ENCODE measurements at places on chromosomes 5 and 9.
A peak's percentile ranks its signal among the peaks of the same experiment; 100 is the strongest.

DNA sequence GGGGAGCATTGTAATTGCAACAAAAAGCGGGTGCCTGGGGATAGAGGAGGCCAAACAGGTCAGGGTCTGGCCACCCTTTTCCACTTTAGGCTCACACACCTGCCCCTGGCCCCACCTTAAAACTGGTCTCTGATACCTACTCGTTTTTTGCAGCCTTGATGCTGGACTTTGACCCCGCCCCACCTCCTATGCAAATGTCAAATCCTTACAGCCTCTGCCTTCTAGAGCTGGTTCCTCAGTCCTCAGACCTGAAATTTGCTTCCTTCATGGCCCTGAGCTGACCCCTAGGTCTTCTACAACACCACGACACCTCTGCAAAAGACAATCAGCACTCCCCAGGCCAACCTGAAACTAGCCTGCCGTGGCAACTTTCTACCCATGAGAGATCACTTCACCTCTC lies 37.7 kb downstream of the SMIM23 start:
- DNase-seq = no peak

DNA sequence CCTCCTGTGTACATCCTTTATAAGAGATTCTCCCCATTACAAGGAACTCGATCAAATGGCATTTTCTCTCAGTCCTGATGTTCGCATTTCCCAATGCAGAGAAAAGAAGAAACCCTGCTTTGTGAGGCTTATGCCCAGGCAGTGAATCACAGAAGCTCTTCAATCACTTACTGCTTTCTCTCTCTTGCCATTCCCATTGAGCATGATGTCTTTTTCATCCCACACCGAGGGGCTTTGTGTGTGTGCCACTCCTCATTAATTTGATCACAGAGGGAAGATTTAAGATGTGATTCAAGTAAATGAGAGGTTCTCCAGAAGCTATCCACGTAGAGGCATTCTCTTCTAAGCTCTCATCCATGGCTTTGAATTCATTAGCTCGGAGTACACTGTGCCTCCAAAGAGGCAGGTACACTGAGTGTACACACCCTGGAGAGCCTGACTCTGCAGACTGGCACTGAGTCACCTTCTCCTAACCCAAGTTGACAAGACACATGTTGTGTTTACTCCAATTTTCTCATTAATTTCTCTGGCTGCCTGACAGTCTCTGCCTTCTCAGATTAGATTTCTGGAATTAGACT lies 45.4 kb downstream of the MFAP3 start:
- no peak for DNase-seq

DNA sequence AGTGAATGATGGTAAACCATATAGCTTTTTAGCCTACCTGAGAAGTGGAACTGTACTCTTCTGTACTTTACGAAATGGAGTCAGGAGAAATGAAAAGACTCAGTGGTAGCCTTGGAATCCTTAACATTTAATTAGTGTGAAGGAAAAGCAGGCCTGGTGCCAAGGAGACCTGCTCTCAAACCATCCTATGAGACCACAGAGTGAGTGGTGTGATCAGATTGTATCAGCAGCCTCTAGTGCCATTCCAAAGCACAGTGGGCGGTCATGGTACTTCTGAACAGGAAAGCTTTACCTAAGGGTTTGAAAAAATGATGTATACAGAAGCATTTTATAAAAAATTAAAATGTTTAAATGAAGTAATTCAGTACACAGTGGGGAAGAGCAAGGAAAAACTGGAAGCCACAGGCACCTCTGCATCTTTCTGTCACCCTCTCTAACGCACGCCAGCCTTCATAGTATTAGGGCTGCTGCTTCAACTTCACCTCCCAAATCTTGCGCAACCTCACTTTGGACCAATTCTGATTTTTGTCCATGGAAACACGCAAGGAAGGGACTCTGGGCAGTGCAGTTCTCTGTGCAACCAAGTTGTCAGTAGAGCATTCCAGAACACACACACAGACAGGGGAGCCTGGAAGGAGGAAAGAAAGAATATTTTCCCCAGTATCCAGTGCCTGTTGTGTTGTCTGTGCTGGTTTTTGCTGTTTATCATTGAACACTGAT lies 203.7 kb downstream of the SH3GL2 start:
- DNase-seq = no peak

- no peak for DNase-seq
These were observed 362.7 kb upstream of the SLC30A5 start for GRCh38 chr5:68730979-68731654.

GRCh38 chr5:171270136-171270535 lies 38.9 kb upstream of the TLX3 start:
- no peak for DNase-seq

DNA sequence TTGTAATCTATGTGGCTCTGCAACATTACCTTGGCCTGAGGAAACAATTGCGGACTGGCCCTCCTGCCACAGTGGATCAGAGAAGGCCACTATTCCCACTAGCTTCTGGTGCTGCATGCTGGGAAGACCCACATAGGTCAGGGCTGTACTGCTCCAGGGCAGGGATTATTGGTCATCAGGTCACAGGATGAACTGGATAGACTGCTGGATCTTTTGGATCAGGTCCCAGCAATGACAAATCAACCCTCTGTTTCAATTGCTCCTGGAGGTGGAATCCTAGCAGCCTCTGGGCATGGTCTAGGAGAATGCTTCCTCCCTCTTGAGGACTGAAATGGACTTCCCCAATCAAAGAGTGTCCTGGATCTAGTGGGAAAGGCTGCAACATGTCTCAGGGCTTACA lies 66.7 kb upstream of the PHF24 start:
- no peak for DNase-seq

DNA sequence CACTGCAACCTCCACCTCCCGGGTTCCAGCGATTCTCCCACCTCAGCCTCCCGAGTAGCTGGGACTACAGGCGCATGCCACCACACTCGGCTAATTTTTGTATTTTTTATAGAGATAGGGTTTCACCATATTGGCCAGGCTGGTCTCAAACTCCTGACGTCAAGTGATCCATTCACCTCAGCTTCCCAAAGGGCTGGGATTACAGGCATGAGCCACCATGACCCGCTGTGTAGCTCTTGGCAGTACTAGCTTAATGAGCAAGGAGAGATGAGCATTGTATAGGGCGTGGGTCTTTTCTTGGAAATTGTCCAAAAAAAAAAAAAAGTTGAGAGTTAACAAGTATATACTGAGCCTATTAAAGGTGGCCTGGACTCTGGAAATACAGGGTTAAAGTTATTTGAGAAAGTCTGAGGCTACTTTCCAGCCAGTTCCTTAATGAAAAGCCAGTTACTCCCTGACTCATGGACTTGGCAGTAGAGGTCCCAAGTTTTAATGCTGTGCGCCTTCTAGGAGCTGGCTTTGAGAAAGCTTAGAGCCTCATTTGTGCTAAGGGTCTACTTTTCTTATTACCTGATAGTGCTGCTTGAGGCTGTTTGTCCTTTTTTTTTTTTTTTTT lies 4.2 kb upstream of the FGF18 start:
- DNase-seq = no peak

DNA sequence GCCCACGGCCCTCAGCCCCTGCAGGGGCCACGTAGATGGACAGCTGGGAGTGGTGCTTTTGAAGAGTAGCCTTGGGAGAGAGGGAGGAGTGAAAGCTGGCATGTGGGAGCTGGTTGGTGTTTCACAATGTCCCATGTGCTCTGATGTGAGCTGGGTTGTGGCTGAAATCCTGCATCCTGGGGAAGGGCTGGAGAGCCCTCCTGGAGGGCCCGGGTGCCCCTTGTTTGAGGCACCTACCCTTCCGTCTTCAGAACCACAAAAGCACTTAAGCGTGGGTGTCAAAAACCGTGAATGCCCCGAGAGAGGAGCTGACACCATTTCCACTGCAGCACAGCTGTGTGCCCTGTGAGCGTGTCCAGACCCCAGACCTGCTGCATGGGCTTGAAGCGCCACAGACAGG lies 199.1 kb upstream of the ZNF618 start:
- no peak for DNase-seq

GRCh38 chr9:116450378-116451139 lies 236.5 kb upstream of the TRIM32 start:
- no peak for DNase-seq

DNA sequence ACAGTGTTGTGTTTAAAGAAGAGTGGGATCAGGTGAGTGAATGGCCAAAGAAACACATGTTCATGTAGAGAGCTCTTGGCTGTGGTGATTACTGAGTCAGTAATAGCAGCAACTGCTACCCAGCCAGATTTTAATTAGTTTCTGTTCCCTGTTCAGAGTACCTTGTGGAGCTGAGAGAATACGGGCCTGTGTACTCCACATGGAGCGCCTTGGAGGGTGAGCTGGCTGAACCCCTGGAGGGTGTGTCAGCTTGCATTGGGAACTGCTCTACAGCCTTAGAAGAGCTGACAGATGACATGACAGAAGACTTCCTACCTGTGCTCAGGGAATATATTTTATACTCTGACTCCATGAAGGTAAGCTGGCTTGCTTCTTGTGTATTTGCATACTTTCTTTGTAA lies 52.3 kb downstream of the SLC46A2 start:
- DNase-seq = no peak

- no peak for DNase-seq
These were observed 100.2 kb downstream of the PIP5K1B start for GRCh38 chr9:68804911-68805889.

GRCh38 chr5:173924899-173925298 lies 36.8 kb downstream of the CPEB4 start:
- no peak for DNase-seq

DNA sequence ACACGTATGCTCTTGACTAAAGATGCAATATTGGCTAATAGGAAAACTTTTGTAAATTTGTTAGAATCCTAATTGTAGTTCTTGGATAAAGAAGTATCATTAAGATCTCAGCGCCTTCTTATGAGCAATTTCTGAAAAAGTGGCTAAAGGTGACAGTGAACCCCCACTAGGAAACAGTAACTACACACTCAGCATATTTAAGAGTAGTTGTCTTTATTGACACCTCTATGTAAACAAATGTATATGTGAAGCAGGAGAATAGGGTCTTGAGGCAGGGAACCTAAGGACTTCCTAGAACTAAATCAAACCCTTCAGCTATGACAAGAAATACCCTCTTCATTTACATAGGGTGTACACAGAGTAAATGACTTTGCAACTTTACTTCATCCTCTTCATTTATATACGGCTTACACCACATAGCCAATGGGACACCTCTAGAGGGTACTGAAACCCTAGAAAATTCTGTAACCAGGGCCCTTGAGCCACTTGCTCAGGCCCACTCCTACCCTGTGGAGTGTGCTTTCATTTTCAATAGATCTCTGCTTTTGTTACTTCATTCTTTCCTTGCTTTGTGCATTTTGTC lies 2.8 kb downstream of the NIPSNAP3A start:
- DNase-seq = no peak

DNA sequence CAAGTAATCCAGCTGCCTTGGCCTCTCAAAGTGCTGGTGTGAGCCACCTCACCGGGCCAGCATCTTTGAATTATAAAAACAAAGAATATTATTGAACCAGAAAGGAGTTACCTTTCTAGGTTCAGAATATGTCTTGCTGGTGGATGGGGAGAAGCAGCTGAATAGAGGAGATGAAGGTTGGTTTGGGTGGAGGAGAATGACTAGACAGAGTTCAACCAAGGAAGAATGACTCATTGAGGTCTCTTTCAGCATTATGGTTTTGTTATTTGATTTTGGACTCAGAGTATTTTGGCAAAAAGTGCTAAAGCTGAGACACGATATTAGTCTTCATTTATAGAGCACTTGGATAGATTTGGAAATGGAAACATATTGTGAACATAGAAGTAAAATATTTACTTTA lies 75.2 kb upstream of the MPDZ start:
- no peak for DNase-seq

- no peak for DNase-seq
These were observed 275.9 kb downstream of the ACTL7B start for GRCh38 chr9:108579757-108580439.

GRCh38 chr5:15790446-15791018 lies 290.6 kb downstream of the FBXL7 start:
- no peak for DNase-seq

- DNase-seq = no peak
These were observed 54.2 kb downstream of the SSBP2 start for GRCh38 chr5:81696418-81697397.

- DNase-seq = no peak
These were observed 233.5 kb downstream of the RFX3 start for GRCh38 chr9:3292311-3292710.

DNA sequence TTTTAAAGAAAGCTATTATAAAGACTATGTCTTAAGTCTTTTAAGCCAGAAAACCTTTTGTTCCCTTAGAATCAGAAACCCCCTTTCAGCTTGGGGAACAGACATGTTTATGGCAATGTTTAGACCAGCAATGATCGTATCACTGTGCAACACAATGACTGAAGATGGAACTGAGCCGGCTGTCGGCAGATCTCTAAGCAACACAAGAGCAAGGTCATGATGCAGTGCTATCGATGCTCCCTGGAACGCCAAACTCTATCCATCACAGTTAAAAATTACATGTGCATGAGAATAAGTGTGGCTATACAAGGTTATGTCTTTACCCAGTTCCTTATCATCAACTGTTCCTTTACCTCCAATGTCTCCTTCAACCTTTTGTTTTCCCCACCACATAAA lies 1.8 kb upstream of the RNF44 start:
- DNase-seq = no peak

DNA sequence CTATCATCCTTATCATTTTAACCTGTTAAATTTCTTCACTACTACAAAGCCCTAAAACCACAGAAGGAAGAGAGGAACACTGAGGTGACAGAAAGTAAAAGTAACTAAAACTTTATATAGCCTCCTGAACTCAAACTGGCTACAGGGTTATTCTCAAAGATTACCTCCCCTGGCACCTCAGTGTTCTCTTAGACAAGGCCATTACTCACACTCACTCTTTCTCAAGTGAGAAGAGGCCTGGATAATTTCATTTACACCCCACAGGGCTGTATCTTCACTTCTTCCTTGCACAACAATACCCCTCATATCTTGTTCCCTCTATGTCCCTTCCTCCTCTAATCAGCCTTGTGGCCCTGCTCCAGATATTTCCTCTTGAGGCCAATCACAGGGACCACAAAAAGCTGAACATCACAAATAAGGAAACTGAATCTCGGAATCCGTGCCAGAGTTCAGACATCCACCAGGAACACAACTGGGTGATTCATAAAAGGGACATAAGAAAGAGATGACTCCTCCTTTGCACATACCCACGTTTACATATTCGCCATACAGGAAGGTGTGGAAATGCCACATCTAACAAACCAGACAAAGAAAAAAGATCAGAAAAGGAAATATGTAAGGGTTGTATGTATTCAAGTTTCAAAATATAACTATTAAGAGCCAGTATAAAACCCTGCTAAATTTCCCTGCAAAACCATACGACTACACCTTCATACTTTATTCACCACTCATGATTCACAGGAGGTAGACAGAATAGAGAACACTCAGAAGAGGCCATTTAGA lies 1.7 kb upstream of the KLHL3 start:
- DNase-seq = peak; percentile 37

GRCh38 chr9:86948074-86948929 lies 996 bp upstream of the GAS1 start:
- DNase-seq = peak; percentile 73

- no peak for DNase-seq
These were observed 152.4 kb upstream of the ARRDC3 start for GRCh38 chr5:91535499-91535898.
